ENCODE measurements at places on chromosomes 12 and 14.

GRCh38 chr12:99387661-99388060 lies 259.9 kb upstream of the GARIN6 start:
- DNase-seq = no peak

DNA sequence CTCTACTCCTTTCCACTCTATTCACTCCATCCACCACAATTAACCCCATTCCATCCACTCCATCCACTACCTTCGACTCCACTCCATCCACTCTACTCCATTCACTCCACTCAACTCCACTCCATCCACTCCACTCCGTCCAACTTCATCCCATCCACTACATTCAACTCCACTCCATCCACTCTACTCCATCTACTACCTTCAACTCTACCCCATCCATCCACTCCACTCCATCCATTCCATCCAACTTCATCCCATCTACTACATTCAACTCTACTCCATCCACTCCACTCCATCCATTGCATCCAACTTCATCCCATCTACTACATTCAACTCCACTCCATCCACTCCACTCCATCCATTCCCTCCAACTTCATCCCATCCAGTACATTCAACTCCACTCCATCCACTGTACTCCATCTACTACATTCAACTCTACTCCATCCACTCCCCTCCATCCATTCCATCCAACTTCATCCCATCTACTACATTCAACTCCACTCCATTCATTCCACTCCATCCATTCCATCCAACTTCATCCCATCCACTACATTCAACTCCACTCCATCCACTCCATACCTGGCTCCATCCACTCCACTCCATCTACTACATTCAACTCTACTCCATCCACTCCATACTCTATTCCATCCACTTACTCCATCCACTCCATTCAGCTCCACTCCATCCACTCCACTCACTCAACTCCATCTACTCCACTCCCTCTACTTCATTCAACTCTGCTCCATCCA lies 16.4 kb downstream of the HNF1A start:
- DNase-seq = no peak

DNA sequence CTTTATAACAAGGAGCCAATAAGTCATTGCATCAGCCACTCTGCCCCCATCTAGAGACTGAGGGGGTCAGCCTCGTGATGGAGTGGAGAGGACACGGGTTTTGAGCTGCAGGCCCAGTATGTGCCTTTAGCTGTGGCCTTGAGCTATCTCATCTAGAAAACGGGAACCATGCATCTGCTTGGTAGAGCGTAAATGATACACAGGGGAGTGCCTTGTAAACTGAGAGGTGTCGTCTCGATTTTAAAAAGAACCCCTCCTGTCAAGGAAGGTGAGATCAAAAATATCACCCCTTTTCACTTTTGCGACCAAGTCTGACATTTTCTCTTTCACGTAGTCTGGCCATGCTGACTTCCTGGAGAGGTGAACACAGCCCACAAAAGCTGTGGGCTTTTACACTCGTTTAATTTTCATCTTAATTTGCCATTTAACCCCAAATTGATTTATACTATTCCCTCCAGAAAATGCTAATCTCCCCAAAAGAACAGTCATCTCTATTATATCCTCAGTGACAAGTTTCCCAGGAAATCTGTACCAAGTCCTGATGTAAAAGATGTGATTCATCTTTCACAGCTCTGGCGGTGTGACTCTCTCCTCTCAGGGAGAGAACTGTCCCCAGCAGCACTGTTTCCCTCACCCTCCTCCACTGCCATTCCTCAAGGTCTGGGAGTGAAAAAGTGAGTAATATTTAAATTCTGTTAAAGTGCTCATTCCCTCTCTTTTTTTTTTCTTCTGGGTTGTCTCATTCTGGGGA lies 30.6 kb downstream of the VCPKMT start:
- peak; percentile 53 for DNase-seq

- DNase-seq = peak; percentile 27
Observed at GRCh38 chr14:38108681-38109080, 99.0 kb upstream of the SSTR1 start.

GRCh38 chr12:94590428-94590827 lies 59.9 kb downstream of the TMCC3 start:
- DNase-seq = no peak

- no peak for DNase-seq
Observed at GRCh38 chr14:96067985-96068930, 29.1 kb downstream of the C14orf132 start.

All from GM03348 (cell line).